NCI-H2171 (cell line): ENCODE measurements at places on chromosomes 2 and 18.

DNA sequence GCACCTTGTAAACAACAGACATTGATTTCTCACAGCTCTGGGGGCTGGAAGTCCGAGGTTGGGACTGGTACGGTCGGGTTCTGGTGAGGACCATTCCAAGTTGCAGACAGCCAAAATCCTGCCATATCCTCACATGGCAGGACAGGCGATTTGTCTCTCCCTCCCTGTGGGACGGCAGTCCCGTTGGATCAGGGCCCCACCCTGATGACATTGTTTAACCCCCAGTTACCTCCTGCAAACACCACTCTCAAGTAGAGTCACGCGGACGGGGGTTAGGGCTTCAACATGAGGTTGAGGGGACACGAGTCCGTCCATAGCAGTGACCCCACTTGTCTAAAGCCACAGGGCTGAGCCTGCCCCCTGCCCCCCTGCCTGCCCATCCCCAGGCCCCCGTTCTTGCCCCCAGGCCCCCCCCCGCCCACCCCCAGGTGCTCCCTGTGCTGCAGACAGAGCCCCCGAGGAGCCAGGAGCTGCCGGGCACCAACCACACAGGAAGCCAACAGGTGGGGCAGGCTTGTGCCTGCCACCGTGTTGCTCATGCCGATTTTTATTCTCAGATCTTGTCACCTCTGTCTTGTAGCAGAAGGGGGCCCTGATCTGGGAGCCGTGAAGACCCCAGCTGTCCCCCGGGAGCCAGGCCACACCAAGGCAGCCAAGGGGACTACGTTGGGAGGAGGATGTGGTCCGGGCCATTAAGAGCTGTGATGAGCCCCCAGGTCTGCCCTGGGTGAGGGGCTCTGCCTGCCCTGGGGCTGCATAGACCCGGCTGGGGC is 82.2 kb downstream of the NFATC1 start:
- no peak for DNase-seq

DNA sequence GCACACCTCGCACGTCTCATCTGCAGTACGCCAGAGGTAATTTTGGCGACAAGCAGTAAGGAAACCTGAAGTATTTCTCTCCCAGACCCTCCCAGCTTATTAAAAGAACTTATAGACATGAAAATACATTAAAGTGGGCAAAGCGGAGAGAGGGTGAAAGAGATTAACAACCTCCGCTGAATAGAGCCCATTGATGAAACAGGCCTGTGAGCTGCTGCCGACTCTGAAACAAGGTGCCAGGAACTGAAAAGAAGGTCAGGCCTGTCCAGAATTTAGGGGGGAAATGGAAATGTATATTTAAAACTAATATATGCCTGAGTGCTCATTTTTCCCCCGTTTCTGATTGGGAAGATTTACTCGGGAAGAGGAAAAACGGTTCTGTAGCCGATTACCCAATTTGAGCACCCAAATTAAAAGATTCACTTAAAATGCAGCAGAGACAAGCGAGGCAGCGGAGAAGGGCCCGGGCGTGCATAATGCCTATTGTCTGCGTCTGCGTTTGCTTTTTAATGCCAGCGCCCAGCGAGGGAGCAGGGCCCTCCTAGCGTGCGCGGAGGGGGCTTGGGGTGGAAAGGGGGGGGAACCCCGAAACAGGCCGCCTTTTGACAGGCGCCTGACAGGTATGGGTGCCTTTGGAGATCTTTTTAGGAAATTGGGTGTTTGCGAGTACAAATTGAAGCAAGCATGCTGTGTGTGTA is 316.2 kb downstream of the GBX2 start:
- no peak for DNase-seq

DNA sequence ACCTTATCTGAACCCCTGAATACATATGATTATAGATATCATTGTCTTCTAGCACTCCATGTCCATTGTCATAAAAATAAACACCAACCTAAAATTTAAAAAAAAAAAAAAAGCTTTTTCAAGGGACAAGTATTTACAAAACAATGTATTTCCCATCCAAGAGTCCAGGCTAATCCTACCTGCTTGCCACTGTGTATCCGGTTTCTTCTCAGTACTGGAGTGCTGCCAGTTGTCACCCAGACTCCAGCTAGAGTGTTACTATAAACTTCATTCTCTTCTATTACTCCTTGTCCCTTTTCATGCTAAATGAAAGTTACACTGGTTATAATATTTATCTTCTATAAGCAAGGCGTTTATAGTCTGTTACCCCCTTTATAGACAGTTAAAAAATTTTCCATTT is 35.8 kb downstream of the MSH6 start:
- no peak for DNase-seq

GRCh38 chr2:41992671-41993434 is 55.0 kb upstream of the PKDCC start:
- DNase-seq = no peak

DNA sequence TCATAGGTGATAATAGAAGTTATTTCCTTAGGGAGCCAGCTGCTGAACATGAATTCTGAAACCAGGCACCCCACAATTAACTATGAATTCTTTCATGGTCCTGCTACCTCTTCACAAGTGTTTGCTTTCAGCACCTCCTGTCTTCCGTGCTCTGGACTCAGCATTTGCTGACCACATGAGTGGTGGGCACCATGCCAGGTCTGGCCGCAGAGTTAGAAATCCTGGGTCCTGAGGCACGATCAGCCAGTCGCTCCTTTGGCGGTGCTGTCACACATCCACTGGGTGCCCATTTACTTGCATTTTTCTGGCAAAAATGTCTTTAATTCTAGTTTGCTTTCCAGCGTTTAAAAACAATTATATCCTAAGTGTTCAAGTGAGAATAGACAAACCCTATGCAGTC is 196.4 kb upstream of the PXDN start:
- DNase-seq = no peak

- DNase-seq = no peak
These were observed 73.8 kb downstream of the ANKRD44 start for GRCh38 chr2:197236816-197237215.

GRCh38 chr2:105674401-105674800 is 70.3 kb upstream of the NCK2 start:
- DNase-seq = no peak

DNA sequence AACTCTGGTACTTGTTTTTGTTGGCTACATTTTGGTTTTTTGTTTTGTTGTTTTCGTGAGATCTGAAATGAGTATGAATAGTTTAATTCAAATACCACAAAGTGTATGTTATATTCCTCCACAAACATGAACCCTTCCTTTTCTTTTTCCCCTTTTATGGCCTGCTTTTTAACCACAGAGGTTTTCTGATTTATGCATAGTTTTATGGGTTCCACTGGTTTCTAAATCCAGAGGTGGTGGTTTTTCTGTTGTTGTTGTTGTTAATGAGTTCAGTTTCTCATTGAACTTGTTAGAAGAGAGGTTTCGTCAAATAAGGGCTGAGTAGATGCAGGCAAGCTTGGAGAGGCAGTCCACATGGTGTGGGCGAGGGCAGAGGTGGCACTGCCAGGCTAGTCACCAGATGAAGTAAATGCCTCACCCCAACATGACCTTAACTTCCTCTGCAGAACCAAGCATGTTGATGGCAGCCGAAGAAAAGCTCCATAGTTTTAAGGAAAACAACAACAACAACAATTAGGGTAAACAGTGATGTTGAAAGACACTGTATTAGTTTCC is 72.5 kb downstream of the RIF1 start:
- no peak for DNase-seq

DNA sequence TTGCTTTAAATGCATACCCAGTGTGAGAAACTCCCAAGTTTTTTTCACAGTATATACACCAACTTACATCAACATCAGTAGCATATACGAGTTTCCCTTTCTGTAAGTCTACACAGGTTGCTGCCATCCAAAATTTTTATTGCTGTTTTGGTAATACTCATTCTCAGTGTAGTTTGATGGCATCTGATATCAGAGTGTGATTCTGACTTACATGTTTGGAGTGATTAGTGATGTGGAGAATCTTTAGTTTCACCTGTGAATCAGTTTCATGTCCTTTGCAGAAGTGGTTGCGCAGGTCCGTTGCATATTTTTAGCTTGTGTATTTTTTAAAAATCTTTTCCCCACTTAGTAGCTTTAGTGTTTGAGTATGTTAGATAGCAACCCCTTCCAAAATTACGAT is 50.1 kb downstream of the CCDC74A start:
- no peak for DNase-seq

GRCh38 chr2:70861777-70862625 is 26.4 kb upstream of the CD207 start:
- DNase-seq = peak; percentile 66

DNA sequence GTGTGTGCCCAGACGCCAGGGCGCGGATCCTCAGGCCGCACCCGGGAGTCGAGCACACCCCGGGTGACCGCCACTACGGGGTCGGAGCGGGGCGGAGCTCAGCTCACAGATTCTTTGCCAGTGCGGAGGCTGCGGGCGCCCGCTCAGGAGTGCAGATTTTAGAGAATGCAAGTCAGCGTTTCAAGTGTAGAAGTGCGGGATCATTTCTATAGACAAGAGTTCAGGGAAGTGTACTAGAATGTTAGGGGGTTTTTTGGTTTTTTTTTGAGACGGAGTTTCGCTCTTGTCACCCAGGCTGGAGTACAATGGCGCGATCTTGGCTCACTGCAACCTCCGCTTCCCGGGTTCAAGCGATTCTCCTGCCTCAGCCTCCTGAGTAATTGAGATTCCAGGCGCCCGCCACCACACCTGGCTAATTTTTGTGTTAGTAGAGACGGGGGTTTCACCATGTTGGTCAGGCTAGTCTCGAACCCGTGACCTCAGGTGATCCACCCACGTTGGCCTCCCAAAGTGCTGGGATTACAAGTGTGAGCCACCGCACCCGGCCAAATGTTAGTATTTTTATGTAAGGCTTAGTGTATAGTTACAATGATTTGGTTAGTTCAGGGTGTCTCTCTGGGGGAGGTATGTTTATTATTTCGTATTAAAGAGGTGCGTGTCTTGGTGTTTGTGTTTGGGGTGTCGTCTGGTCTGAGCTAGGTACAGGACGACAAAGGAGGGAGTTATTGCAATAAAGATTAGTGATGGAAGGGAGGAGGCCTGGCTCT is 619 bp upstream of the FAM168B start:
- peak; percentile 61 for DNase-seq

- no peak for DNase-seq
These were observed 132.8 kb upstream of the TTC39C start for GRCh38 chr18:23881778-23882177.

DNA sequence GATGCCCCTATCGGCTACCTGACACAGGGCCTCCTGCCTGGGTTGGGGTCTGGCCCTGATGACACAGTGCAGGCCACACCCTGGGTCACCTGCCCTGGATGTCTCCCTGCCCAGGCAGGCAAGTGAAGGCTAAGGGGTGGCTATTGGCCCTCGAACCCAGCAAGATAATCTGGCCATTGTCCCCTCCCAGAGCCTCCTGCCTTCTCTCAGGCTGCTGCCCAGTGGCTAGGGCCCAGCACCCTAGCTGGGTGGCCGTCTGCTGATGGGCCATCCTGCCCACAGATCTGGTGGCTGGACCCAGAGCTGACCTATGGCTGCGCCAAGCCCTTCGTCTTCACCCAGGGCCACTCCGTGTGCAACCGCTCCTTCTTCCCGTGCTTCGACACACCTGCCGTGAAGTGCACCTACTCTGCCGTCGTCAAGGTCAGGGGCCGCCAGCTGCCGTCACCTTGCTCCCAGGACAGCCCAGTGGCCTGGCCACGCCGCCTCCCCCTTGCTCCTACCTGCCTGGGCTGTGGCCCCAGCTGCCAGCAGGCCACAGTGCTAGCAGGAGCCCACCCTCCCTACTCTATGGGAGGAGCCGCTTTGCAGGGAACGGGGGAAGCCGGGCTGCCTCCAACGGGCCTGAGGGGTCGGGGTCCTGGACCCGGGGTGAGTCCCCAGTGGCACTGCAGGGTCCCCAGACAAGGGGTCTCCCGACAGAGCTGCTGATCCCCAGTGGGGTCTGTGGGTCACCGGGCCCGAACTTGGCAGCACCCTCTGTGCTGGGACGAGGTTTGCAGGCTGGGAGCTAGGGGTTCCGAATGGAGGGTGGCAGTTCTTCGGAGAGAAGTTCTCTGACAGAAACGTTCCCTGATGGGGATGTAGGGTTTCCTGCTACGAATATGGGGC is 4.1 kb downstream of the RNPEPL1 start:
- no peak for DNase-seq

GRCh38 chr2:219851801-219852481 is 224.5 kb downstream of the SLC4A3 start:
- DNase-seq = no peak

DNA sequence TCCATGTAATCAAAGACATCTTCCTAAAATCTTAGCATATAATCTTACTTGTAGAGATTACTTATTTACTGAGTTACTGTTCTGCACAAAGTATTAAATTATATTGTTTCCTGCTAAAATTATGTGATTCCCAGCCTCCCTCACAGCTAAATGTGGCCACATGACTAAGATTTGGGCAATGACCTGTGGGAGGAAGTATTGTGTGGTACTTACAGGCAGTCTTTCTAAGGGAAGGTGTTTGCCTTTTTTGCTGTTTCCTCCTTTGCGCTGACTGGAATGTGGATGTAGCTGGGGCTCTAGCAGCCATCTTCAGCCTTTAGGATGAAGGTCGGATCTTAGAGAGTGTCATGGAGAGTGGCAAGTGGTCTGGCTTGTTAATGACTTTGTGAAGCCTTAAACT is 146.3 kb upstream of the APCDD1 start:
- DNase-seq = no peak

- no peak for DNase-seq
These were observed 31.1 kb upstream of the FAM237A start for GRCh38 chr2:206611191-206611590.

GRCh38 chr2:129737660-129738527 is 241.6 kb upstream of the RAB6C start:
- no peak for DNase-seq

DNA sequence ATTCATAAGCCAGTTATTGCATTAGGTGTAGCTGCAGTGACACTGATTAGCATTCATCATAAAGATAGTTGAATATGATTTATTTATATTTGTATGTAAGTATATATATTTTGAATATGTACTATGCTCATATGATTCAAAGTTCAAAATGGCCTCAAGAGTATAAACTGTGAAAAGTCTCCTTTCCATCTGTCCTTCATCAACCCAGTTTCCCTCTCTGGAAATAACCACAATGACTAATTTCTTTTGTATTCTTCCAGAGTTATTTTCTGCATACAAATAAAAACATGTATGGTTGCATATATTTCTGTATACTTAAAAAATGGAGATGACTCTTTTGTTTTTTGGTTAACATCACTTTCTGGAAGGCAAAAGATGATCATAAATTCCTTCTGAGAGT is 95.2 kb downstream of the CAMKMT start:
- DNase-seq = no peak

DNA sequence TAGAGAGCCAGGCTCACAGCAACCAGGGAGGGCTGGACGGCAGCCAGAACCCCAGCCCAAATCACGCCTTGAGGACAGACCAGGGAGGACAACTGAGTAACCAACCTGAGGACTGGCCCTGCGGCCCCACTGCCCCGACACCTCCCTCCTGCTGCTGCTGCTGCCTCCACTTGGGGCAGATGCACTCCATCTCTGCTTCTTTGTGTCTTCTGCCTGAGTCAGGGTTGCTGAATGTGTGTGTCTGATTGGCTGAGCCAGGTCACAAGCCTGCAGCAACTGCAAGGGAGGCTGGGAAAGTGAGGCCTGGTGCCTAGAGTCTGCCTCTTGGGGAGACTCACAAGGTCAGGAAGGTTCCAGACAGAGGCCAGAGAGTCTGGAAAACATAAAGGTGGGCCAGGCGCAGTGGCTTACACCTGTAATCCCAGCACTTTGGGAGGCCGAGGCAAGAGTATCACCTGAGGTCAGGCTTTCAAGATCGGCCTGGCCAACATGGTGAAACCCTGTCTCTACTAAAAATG is 83.4 kb downstream of the ZFP36L2 start:
- DNase-seq = no peak
